Stimulated activated CD4-positive, alpha-beta T cell treated with anti-CD3 and anti-CD28 coated beads, Interleukin-2, amount 100 ng/mL, for 24 hours (primary cell): ENCODE measurements at places on chromosomes 6 and 20.
A peak's percentile ranks its signal among the peaks of the same experiment; 100 is the strongest.

DNA sequence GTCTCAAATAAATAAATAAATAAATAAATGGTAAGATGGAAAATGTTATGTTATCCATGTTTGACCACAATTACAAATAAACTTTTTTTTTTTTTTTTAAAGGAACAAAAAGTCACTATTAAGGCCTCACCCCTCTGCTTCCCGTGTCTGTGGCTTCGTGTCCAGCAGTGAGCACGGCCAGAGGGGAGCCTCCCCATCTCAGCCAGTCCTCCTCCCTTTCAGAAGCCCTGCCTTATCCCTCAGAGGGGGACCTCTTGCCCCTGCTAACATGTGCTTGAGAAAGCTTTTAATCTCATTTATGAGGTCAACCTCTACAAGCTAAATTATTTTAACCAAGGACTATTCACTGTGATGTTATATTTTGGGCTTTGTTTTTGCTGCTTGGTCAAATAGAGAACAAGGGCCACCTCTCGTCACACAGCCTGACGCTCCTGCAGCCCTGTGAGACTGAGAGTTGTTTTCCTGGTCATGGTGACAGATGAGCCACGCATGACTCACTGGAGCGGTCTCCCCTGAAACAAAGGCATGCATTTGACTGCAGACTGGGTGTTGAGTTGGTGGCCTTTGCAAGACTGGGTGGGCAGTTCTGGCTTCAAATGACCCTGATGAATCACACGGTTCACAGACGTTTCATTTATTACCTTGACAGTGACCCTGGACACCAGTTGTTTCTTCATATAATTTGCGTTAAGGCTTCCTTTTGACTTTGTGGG is 131.8 kb downstream of the TIAM2 start:
- DNase-seq, result peak; percentile 68

- no peak for DNase-seq
These were observed 804.1 kb upstream of the CITED2 start for GRCh38 chr6:140178520-140178919.

DNA sequence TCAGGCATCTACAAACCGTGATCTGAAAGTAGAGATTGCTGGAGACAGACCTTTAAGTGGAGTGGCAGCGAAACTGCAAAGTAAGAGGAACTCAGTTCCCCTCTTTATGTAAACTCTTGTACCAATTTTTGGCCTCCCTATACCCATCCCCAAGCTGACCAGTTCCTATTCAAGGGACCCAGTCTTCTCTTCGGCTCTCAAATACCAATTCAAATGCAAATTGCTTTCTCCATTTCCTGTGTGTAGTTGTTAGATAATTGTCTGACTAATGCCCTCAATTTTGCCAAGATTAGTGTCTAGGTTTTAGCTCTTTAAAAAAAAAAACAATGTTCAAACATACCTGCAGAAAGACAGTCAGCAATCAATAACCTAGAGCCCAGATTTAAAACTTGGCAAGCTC is 150.9 kb downstream of the EYA4 start:
- no peak for DNase-seq

DNA sequence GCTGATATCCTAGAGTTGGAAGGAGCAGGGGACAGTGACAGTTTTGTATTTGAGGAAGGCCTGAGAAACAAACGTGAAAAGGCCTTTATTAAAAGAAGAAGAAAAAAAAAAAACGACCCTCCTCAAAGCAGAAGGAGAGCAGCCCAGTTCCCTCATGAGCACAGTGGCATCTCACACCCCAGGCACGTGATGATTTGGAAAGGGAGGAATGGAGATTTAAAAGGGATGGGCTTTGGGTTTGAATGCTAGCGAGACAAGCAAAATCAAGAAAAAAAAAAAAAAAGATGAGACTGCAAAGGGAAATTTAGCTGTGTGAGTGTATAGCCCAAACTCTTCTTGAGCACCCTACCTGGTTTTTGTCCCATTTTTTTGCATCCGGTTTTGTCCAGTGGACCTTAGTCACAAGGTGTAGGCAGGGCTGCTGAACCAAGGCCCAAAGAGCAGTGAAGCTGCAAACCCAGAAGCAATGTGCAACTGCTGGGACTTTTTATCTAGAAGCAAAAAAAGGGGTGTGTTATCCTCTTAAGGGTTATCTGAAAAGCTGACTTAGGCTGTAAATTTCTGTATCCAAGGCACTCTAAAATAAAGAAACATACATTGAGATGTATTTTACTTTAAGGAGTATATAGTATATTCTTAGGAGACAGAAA is 54.5 kb upstream of the RREB1 start:
- DNase-seq, result no peak

- DNase-seq, result peak; percentile 13
These were observed 312.0 kb downstream of the ZFAND3 start for GRCh38 chr6:38131527-38131965.

GRCh38 chr6:52230685-52231084 is 13.6 kb downstream of the IL17F start:
- DNase-seq, result no peak
